ENCODE measurements at places on chromosomes 1 and 21.

GRCh38 chr1:115040501-115040900 lies 10.9 kb downstream of the TSHB start:
- no peak for DNase-seq

GRCh38 chr1:111704776-111705175 lies 34.4 kb downstream of the INKA2 start:
- no peak for DNase-seq

DNA sequence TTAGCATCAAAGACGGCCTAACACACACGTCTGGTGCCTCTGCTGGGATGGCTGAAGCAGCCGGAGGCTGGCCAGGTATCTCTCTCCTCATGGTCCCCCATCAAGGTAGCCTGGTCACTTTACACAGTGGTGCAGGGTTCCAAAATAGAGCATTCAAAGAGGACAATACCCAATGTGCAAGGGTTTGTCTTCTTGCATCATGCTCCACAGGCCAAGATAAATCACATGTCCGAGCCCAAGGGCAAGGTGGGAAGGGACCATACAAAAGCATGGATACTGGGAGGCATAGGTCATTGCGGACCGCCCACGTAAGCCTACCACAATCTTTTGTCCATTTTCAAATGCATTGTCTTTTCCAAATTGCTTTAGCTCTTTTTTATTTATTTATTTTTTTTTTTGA lies 23.8 kb upstream of the TINAGL1 start:
- DNase-seq, result no peak

DNA sequence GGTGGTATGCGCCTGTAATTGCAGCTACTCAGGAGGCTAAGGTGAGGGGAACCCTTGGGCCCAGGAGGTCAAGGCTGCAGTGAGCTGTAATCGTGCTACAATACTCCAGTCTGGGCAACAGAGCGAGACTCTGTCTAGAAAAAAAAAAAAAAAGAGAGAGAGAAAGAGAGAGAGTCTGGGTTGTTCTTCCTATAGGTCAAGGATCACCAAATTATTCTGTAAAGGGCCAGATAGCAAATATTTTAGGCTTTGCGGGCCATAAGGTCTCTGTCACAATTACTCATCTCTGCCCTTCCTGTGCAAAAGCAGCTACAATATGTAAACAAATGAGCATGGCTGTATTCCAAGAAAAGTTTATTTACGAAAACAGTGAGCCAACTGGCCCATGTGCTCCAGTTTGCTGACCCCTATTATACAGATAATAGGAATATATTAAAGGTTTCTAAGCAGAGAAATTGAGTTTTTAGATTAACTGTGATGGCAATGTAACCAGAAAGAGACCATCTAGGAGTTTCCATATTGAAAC lies 2.1 kb downstream of the SASS6 start:
- no peak for DNase-seq

GRCh38 chr1:216183007-216183406 lies 240.2 kb downstream of the USH2A start:
- no peak for DNase-seq

GRCh38 chr1:27773826-27774445 lies 917 bp downstream of the STX12 start:
- DNase-seq, result no peak

DNA sequence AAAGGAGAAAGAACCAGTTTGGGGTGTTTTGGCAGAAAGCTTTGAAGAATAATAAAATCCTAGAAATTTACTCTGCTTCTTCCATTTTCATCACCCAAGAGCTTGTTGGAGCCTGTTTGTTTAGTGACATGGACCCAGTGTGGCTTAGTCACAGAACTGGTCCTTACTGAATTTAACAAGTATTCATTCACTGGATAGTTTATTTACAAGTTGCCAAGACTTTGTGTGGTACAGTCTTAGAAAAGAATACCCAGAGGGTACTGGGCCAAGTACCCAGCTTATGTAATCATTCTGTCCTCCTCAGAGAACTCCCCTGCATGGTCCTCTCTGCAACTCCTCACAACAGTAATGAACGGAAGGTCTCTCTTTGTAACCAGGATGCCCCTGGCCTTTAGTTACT lies 16.4 kb downstream of the RAB4A start:
- DNase-seq, result no peak

GRCh38 chr1:70048336-70049094 lies 156.9 kb downstream of the LRRC40 start:
- DNase-seq, result no peak

DNA sequence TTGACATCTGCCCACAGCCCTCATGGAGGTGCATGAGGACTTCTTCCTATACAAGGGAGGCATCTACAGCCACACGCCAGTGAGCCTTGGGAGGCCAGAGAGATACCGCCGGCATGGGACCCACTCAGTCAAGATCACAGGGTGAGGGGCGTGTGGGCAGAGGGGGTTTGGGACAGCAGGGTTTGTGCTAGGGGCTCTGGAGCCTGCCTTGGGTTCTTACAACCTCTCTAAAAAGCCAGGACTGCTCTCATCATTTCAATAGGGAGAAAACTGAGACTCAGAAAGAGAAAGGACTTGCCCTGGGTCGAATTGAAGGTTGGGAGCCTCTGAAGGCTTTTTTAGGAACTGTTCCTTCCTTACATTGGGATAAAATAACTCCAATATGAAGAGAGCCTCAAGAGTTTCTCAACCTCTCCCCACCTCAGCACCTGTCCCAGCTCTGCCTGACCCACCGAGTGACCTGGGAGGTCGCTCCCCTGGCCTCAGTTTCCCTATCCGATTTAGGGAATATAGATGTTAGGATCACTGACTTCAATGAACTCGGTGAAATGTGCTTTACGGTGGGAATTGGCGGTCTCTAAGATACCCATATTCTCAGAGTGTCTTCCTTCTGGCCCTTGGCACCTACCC lies 9.5 kb downstream of the TINAGL1 start:
- DNase-seq, result no peak
